Umbilical cord (tissue), 2 donors: ENCODE measurements at places on chromosomes 13 and 19. TPM values are rescaled to one million over a fixed set of nuclear protein-coding genes. Genes with fewer than 3 reads are reported as not detected.
A peak's percentile ranks its signal among the peaks of the same experiment; 100 is the strongest.

DNA sequence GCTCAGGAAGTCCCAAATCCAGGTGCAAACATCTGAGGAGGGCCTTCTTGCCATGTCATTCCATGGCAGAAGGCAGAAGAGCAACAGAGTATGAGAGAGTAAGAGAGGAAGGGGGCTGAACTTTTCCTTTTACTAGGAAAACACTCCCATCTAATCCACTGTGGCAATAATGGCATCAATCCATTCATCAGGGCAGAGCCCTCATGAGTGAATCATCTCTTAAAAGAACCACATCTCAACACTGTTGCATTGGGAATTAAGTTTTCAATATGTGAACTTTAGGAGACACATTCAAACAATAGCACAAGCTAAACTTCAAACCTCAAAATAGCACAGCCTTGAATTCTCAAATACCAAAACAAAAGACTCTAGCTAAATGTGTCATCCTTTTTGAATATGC is 264.5 kb downstream of the KCTD12 start:
- no peak for DNase-seq

DNA sequence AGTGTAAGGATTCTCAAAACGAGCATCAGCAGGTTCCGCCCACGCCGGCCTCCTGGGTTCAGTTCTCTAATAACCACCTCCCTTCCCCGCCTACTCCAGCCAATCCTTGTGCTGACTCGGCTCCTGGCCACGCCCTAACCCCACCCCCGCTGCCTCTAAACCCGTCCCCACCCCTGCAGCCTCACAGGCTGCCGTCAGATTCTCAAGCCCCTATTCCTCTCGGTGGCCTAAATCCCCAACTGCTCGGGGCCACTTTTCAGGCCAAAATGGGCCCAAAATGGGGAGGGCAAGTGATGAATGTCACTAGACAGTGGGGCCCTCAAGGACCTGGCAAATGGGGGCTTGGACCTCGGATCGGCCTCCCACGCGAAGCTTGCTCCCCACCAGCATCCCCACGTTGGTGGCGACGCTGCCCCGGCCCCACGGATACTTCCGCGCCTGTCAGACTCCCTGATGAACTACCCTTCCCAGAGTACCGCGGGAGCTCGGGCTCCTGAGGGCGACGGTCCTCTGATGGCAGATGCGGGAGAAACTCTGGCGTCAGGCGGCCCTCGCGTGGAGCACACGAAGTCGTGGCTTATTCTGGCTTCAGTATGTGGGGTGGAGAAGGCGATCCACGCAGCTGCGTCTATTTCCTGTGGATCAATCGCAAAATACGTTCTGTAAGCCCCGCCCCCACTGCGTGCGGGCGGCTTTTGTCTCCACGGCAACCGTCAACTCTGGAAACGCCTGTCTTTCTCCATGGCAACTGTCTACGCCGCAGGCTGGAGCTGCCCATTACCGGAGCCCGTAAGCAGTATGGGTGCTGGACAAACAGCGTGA is 24.8 kb downstream of the ZNF473 start:
- peak; percentile 85 for DNase-seq

DNA sequence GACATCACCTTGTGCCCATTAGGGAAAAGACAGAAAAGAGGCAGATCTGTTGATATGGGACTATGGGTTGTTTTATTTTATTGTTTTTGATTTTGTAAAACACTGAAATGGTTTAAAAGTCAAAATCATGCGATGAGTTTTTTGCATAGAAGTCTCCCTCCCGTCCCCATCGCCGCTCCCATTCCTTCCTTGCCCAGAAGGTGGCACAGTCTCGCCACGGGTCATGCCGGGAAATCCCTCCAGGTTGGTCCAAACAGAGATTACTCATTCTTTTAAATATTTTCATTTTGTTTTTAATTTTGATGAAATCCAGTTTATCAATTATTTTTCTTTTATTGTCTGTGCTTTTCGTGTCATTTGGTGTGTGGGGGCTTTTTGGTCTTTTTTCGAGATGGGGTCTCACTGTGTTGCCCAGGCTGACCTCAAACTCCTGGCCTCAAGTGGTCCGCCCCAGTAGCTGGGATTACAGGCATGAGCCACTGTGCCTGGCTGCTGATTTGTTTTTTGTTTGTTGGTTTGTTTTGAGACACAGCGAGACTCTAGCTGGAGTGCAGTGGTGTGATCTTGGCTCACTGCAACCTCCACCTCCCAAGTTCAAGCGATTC is 9.2 kb downstream of the PGPEP1 start:
- DNase-seq, result peak; percentile 35

Gene MAG
- total RNA-seq, result not detected

Gene ZNF649
- total RNA-seq, result 10.8 TPM

Gene PRTN3
- not detected for total RNA-seq

Gene MAP4K1
- total RNA-seq, result 0.96 TPM

Gene COG3
- 40.4 TPM for total RNA-seq
